ENCODE measurements at places on chromosomes 1 and 21. TPM values are rescaled to one million over a fixed set of nuclear protein-coding genes. Genes with fewer than 3 reads are reported as not detected.

SPRR2A gene
- total RNA-seq: not detected

KIF26B gene
- total RNA-seq: 0.05 TPM

SLAMF8 gene
- total RNA-seq: 0.16 TPM

NBPF20 gene
- 2.8 TPM for total RNA-seq

PLA2G2A gene
- total RNA-seq: not detected

SAMD13 gene
- total RNA-seq: 0.52 TPM

HECTD3 gene
- 19.4 TPM for total RNA-seq

TMEM81 gene
- total RNA-seq: 2.3 TPM

OVAAL gene
- total RNA-seq: 0.11 TPM

TNFAIP8L2 gene
- not detected for total RNA-seq

All from A549 treated with AZD2906 at 1 μM for 4 hours (cell line).